Stimulated activated CD8-positive, alpha-beta memory T cell treated with anti-CD3 and anti-CD28 coated beads, Interleukin-7, amount 100 ng/mL, for 4 hours (primary cell): ENCODE measurements at places on chromosomes 11 and 22.

GRCh38 chr22:39250131-39250530 lies 5.3 kb upstream of the PDGFB start:
- DNase-seq: no peak

- no peak for DNase-seq
These were observed 20.8 kb upstream of the ATP5MG start for GRCh38 chr11:118380571-118380970.

DNA sequence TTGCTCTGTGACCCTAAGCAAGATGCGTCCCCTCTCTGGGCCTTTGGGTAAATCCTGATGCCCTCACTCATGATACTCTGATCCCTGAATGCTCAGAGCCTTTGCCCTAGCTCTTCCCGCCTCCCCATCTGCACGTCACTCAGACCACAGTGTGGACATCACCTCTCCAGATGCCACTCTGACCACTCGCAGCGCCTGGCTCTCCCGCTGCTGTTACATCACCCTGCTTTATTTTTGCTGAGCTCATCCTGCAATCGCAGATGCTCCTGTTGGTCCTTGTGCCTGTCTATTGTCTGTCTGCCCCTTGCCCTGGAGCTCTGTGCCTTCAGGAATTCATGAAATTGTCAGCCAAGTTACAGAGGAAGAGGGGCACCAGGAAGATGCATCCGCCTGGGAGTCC lies 5.5 kb downstream of the OSM start:
- DNase-seq: no peak

- DNase-seq: peak; percentile 22
These were observed 22.2 kb downstream of the CASP5 start for GRCh38 chr11:105000797-105001196.

DNA sequence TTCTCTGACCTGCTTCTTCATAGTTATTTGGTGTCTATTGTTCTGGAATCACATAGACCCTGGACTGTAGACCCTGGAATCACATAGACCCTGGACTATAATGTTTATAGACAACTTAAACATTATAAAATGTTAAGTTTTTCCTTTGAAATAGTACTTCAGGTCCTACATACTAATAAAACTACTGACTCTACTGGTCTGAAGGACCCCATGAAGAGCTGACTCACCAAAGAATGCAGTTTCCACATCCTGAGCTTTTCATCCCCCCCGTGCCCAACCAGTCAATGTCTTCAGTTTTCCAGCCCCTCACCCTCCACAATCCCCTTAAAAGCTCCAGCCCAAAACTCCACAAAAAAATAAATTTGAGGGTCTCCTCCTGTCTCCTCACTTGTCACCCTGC lies 6.6 kb upstream of the PLEKHA7 start:
- no peak for DNase-seq

DNA sequence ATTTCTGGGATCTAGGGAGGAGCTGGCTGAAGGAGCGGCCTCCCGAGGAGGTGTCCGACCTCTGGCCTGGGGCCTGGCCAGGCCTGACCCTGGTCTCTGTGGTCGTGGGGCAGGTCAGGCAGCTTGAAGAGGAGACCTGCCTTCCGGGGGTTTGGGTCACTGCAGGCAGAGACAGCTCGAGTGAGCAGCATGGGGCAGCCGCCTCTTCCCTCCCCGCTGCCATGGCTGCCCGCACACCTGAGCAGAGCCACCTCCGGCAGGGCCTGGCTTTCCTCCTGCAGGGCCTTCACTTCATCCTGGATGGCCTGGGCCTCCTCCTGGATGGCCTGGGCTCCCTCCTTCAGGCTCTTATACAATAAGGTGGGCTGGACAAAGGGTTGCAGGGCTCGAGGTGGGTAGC lies 8.0 kb upstream of the NAALADL1 start:
- DNase-seq: no peak

- DNase-seq: no peak
These were observed 2.2 kb downstream of the CTSF start for GRCh38 chr11:66566221-66566620.

- no peak for DNase-seq
These were observed 381.6 kb downstream of the ETS1 start for GRCh38 chr11:128205796-128206195.
